Smooth muscle cell of the pulmonary artery (primary cell): ENCODE measurements at places on chromosomes 2 and 18. TPM values are rescaled to one million over a fixed set of nuclear protein-coding genes. Genes with fewer than 3 reads are reported as not detected.

The RTP5 gene
- not detected in 2 replicates for total RNA-seq

The SCG2 gene
- 5.1 and 37.2 TPM in 2 replicates for total RNA-seq

The UNC80 gene
- total RNA-seq = 0.03 TPM in 1 of 2 replicates, not detected in the other

The PXDN gene
- 430 and 450 TPM in 2 replicates for total RNA-seq

The RUFY4 gene
- total RNA-seq = not detected in 2 replicates

The ZAP70 gene
- total RNA-seq = 0.13 TPM in 1 of 2 replicates, not detected in the other

The CD226 gene
- total RNA-seq = 0.46 and 0.69 TPM in 2 replicates

The CCDC74B gene
- total RNA-seq = 5.0 TPM in 2 replicates

The TIGD1 gene
- 2.2 and 3.1 TPM in 2 replicates for total RNA-seq

The PSMD14 gene
- 58.7 and 60.1 TPM in 2 replicates for total RNA-seq
